ENCODE measurements at places on chromosomes 4 and X. TPM values are rescaled to one million over a fixed set of nuclear protein-coding genes. Genes with fewer than 3 reads are reported as not detected.

The ARHGAP6 gene
- 1.8 TPM for total RNA-seq

The EIF1AX gene
- 12.2 TPM for total RNA-seq

The PDCL2 gene
- total RNA-seq, result not detected

The TCEAL1 gene
- 15.0 TPM for total RNA-seq

The RBM3 gene
- total RNA-seq, result 341 TPM

The TAF1 gene
- 36.1 TPM for total RNA-seq

The PPEF1 gene
- total RNA-seq, result not detected

The MAGED4 gene
- 9.9 TPM for total RNA-seq

The SLC2A9 gene
- 0.56 TPM for total RNA-seq

The SSR4 gene
- 118 TPM for total RNA-seq

The FAT1 gene
- 519 TPM for total RNA-seq

The EVC gene
- 16.8 TPM for total RNA-seq

The AMMECR1 gene
- total RNA-seq, result 11.3 TPM

The RHOXF2 gene
- total RNA-seq, result not detected

The ARL9 gene
- 0.28 TPM for total RNA-seq

The IBSP gene
- not detected for total RNA-seq

The GLRB gene
- 3.9 TPM for total RNA-seq

The SSX7 gene
- not detected for total RNA-seq

The PYURF gene
- total RNA-seq, result 43.4 TPM

The PPEF2 gene
- total RNA-seq, result not detected

The ADGRL3 gene
- total RNA-seq, result 2.5 TPM

The DMRTC1B gene
- not detected for total RNA-seq
